Glomerular endothelial cell (primary cell): ENCODE measurements at places on chromosomes 7 and 10.
A peak's percentile ranks its signal among the peaks of the same experiment; 100 is the strongest.

DNA sequence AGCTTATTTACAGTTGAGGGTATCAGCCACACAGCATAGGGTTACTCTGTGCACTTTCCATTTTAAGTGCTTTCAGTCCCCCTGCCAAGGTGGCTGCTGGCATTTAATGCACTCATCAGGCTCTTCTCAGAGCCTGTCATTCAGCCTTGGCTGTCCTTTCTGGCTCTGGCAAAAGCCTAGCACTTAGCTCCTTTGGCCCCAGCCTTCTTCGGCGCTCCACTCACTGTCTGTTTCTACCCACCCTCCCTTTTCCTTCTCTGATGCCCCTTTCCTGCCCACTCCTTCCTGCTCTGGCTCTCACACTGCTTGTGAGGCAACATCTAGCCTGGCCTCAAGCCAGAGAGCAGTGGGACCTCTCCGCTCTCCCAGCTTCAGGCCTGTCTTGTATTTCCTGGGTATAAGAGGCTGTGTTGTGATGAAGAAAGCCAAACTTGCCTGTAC is 60.2 kb downstream of the WIPF3 start:
- no peak for DNase-seq

- no peak for DNase-seq
Observed at GRCh38 chr7:84393786-84394185, 199.2 kb upstream of the SEMA3A start.

GRCh38 chr7:128447941-128448564 is 7.6 kb upstream of the HILPDA start:
- DNase-seq = no peak

- DNase-seq = no peak
Observed at GRCh38 chr7:73742753-73743641, 4.4 kb upstream of the ABHD11 start.

DNA sequence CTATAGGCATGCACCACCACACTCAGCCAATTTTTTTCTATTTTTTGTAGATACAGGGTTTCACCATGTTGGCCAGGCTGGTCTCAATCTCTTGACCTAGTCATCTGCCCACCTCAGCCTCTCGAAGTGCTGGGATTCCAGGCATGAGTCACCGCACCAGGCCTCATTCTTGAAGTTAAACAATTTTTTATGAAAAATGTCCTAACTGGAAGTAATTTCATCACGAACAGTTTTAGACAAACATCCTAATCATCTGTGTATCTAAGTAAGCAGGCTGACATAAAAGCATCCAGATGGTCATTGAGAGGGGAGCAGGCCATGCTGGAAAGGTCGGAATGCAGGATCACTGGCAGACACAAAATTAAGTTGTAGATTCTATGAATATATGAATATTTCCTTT is 269.1 kb downstream of the ZMYND11 start:
- no peak for DNase-seq

DNA sequence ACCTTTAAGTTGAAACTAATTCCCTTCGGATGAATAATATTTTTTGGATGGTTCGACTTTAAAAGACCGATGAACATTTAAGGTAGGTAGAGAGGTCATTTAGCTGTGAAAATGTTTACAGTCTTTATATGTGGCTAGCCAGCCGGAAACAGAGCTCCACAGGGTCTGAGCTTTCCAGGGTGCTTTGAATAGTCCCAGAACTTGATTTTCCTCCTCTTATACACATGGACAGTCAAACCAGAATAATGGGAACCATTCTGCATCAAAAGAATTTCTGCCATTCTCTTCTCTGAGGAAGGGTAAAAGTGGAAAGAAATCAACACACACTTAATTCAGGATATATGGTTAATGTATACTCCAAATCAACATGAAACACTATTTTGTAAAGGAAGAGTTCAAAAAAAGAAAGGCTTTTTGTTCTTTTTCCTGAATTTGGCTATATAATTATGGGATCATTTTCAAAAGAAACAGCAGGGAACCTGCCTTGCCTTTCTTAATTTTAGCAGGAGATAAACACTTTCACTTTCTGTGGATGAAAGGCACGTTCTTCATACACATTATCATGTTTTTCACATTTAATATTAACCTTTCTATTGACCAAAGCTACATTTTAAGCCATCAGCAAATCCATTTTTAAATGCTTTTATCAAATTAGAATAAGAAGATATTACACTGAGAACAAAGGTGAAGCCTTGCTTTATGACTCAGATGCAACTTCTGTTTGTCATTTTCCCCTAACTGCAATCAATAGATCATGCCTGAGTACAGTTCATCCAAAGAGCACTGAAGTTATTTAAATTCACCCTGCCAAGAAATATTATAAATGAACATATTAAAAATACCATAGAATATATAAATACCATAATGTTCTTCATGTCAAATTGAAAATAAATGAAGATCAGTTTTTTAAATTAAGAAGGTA is 307.3 kb downstream of the THSD7A start:
- DNase-seq = no peak

DNA sequence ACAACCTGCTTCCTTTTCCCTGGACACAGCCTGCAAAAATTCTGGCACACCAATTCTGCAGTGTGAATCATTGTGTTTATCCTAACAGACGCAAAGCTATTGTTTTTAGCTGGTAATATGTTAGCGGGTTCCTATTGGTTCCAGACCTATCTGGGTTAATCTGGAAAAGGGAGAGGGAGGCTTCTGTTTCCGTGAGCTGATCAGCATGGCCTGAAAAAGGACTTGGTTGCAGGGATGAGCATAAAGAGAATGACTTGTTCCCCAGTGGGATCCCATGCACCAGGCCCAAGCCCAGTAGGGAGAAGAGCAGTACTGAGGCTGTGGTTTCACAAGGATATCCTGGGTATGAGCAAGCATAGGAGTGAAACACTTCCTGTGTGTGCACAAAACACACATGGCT is 78.4 kb downstream of the PDE1C start:
- DNase-seq = no peak

DNA sequence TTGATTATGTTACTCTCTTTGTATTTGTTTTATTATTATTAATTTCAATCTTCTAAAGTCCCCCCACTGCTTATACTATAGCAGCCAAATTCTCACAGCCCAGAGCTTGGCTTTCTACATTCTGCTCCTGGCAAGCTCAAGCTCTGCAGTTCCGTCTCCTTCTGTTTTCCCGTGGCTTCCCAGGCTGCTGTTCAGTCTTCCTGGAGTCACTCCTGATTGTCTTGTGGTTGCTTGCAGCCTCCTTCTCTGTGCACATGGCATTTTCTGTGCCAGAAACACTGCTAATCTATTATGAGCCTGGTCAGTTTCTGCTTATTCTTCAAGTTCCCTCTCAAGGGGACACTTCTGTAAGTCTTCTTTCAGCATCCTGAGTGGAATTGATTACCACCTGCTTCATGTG is 533.7 kb upstream of the IGFBP3 start:
- DNase-seq = no peak

- no peak for DNase-seq
Observed at GRCh38 chr10:30379983-30380382, 30.9 kb upstream of the MTPAP start.

DNA sequence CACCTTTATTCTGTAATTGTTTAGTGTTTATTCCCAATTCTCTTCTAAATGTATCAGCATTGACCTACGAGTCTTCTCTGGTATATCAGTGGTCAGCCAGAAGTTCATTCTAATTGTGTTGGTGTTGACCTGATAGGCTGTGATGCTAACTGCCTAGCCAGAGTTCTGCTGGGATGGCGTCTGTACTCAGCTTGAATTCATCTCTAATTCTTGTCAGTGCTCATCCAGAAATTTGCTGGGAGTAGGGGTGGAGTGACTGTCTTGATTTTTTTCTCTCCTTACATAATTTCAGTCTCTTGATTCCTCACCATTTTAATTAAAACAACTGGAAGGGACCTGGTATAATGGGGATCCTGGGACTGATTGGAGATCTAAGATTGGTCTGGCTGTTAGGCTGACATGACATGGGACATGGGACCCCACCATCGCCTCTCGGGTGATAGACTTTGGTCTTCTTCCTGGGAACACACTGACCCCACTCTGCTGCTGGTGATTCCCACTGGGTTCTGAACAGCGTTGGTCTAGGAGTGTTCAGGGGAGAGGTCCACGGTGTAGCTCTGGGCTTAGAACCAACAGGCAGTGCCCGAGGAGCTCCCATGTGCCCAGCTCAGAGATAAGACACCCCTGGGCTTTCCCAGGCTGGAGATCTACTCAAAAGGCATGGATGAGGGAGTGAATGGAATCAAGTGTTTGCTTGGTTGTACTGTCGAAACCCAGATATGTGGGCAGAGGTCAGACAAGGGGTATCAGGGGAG is 3.8 kb downstream of the NEURL1 start:
- DNase-seq = no peak

GRCh38 chr10:79905322-79906314 is 43.3 kb downstream of the SFTPD start:
- DNase-seq = peak; percentile 5

DNA sequence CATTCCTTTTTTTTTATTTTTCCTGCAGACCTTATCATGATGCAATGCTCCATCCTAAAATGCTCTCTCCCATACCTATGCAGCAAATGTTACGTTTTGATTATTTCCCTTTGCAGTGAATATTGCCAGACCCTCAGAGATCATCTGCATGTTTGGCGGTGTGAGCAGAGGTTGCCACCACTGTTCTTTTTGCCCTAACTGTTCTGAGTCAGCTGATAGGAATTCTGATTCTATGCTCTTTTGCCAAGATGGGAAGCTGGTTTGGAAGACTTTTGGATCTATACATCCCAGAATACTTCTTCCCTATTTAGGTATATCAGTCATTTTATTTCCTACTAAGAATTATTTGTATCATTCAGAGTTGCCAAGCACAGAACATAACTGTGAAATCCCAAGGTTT is 130.5 kb downstream of the KLF6 start:
- no peak for DNase-seq

- DNase-seq = no peak
Observed at GRCh38 chr7:51613911-51614357, 297.3 kb upstream of the COBL start.

DNA sequence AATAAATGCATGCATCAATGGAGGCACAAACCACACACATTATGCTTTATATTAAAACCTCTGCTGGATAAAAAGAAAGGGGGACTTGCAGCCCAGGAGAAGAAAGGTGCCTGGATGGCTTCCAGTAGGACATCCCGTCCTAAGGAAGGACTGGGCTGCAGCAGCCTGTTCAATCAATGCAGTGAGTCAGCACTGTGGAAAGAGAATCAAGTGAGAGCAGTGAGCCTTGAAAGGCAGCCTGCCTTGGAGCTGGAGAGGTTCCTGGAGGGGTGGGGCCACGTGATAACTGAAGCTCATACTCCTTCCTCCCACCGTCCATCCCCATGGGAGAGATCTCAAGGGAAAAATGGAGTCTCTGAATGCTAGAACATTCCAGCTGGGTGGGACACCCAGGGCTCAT is 501.2 kb downstream of the ADRA2A start:
- no peak for DNase-seq
